Endothelial cell of umbilical vein (primary cell): ENCODE measurements at places on chromosomes 6 and 20. TPM values are rescaled to one million over a fixed set of nuclear protein-coding genes. Genes with fewer than 3 reads are reported as not detected.

The HSPA1B gene
- 49.3 and 54.0 TPM in 2 replicates for total RNA-seq

The BTBD3 gene
- 29.3 and 30.1 TPM in 2 replicates for total RNA-seq

The PHF20 gene
- total RNA-seq: 45.8 and 46.3 TPM in 2 replicates

DNA sequence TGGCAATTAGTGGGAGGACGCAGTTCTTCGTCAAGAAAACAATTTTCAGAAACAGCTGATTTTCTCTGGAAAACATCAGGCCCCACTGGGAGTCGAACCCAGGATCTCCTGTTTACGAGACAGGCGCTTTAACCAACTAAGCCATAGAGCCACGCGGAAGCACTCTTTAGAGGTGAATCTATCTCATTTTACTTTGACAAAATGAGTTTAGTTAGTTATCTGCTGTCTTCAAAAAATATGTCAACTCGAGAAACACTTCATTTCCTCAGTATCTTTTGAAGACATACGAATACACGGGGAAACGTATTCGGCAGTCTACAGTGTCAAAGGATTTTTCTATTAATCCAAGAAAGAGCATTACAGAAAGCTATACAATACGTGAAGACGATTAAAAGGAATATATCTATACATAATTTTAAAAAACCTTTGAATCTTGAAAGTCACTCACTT lies 26.7 kb downstream of the GPX6 start:
- no peaks in the 10 kb centered on the region for H3K36me3 ChIP-seq
- peaks cover 6% of the 10 kb centered on the region for H3K4me1 ChIP-seq
- no peak overlapping the region for H3K27ac ChIP-seq
- peaks cover 10% of the 10 kb centered on the region for H3K27me3 ChIP-seq
- H3K4me3 ChIP-seq: peak overlapping the region; percentile 48

GRCh38 chr6:166341464-166341863 lies 881 bp downstream of the SFT2D1 start:
- H3K4me3 ChIP-seq: peak overlapping the region; percentile 79
- H3K4me1 ChIP-seq: peaks cover 13% of the 10 kb centered on the region
- no peaks in the 10 kb centered on the region for H3K27me3 ChIP-seq
- no peak for DNase-seq
- H3K27ac ChIP-seq: peak overlapping the region; percentile 95

- H3K27ac ChIP-seq: no peak overlapping the region
- H3K36me3 ChIP-seq: no peaks in the 10 kb centered on the region
- DNase-seq: peak; percentile 83
- no peaks in the 10 kb centered on the region for H3K4me1 ChIP-seq
Observed at GRCh38 chr6:53956068-53956711, 155.1 kb upstream of the MLIP start.

GRCh38 chr6:85452441-85452881 lies 2.6 kb downstream of the NT5E start:
- no peaks in the 10 kb centered on the region for H3K36me3 ChIP-seq
- DNase-seq: peak; percentile 19
- no peaks in the 10 kb centered on the region for H3K27me3 ChIP-seq
- peak overlapping the region; percentile 86 for H3K4me3 ChIP-seq
